ENCODE measurements at places on chromosomes 7 and 10.

GRCh38 chr7:153566324-153566723, 485.9 kb upstream of the DPP6 start:
- DNase-seq, result no peak

DNA sequence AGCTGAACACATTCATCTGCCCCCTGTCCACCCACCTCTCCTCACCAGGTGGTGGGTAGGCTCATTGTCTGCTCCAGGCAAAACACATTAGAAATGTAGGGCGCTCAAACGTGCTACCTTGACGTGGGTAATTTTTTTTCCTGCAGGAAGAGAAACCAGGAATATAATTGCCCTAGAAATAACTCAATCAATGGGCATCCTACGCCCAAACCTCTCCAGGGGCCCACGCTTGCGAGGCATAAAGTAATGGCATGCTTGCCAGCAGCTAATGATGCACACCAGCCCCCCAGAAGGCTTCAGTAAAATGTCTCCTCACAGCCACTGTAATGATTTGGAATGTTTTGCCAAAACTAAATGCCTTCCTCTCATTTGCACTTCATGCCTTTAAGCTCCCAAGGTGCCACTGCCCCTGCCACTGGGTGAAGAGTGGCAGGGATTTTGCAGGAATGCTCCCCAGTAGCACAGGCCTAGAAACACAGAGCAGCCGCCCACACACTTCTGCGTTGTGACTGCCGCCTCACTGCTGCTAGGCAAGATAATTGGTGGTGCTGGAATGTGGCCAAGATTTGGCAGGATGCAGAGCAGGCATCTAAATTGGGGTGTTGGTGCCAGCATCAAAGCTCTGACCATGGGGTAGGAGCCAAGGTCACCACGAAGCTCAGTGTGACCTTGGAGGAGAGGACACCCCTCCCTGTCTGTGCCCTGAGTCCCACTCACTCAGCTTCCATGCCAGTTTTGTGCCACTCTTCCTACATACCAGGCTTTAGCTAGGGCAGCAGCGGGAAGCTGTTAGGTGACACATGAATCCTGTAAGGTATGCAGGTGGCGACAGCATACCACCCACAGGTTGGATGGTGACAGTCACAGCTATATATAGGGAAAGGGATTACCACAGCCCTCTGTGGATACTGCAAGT, 48.7 kb upstream of the PPP1R3C start:
- DNase-seq, result no peak

- DNase-seq, result no peak
These were observed 84.7 kb upstream of the TRIL start for GRCh38 chr7:29042824-29043231.

DNA sequence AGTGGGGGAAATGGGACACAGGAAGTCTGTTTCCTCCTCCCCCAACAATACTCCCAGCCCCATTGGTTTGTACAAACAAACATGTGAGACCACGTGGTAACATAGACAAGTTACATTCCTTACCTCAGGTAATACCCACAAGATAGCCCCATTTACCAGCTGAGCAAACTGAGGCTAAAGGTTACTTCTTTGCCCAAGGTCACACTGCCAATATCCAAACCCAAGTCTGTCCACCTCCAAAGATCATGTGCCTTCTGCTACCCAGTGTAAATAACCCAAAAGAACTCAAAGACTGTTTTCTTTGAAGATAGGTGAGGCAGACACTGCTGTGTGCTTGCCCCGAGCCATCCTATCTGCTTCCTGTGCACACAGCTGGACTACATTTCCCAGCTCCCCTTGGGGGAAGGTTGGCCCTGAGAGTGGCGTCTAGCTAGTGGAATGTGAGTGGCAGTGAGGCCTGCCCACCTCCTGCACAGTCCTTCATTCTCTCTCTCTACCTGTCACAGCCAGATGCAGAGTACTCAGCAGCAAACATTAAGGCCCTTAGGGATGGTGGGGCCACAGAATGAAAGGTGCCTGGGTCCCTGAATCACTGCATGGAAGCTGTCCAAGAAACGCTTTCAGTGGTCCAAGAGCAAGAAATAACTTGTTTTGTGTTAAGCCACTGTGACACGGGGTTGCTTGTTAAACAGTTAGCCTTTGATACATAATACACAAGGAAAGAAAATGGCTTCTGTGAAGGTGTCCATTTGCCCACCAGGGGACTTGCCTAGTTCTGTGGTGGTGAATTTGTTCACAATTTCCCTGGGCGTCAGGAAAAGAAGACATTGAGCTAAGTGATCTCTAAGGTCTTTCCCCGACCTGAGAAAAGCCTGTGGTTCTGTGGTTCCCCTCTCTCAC, 257.7 kb upstream of the NFE2L3 start:
- DNase-seq, result peak; percentile 52

DNA sequence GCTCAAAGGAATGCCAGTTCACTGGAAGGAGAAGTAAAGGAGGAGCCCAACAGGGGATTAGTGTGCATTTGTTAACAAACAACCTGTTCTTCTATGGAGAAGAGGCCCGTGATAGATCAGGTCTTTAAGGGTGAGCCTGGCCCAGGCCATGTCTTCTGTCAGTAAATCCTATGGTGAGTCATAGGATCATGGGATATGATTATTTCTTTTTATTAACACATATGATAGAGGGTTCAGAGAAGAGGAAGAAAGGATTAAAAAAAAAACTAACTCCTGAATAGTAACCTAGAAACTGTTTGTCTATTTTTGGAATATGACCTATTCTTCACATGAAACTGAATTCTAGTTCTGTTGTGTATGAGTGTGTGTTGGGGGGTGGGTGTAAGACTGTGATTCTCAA, 70.4 kb downstream of the GPR158 start:
- no peak for DNase-seq

All from GM10248 (cell line).